B cell (primary cell): ENCODE measurements at places on chromosomes 4 and X. TPM values are rescaled to one million over a fixed set of nuclear protein-coding genes. Genes with fewer than 3 reads are reported as not detected.

GLRA2 gene
- not detected in 2 replicates for total RNA-seq

SLC9B1 gene
- total RNA-seq = 1.9 and 2.1 TPM in 2 replicates

L1CAM gene
- total RNA-seq = 19.9 and 22.2 TPM in 2 replicates

MTNR1A gene
- total RNA-seq = not detected in 2 replicates

ADH4 gene
- not detected in 2 replicates for total RNA-seq
